ENCODE measurements at places on chromosomes 5 and 9.

DNA sequence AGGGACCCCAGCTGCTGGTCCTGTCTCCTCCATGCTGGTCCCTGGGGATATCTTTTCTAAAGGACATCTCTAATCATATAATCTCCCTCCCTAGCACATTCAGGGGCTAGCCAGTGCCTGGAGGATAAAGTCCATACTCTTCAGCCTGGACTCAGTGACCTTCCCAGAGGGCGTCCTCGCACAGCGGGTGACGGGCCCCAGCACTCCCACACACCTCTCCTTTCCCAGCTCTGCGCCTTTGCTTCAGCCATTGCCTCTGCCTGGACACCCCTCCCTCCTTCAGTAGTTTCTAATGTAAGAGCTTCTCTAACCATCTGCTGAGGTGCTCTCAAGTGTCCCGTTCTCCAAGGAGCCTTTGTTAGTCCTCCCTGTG lies 15.2 kb upstream of the TNIP1 start:
- no peak for DNase-seq
- H3K4me1 ChIP-seq, result peaks cover 88% of the 10 kb centered on the region
- H3K36me3 ChIP-seq, result peaks cover 6% of the 10 kb centered on the region
- H3K4me3 ChIP-seq, result no peak overlapping the region
- peak overlapping the region; percentile 92 for H3K27ac ChIP-seq

- H3K4me1 ChIP-seq, result peaks cover 6% of the 10 kb centered on the region
- no peaks in the 10 kb centered on the region for H3K27me3 ChIP-seq
- H3K27ac ChIP-seq, result no peak overlapping the region
Observed at GRCh38 chr9:123757960-123758359, 172.0 kb downstream of the DENND1A start.

DNA sequence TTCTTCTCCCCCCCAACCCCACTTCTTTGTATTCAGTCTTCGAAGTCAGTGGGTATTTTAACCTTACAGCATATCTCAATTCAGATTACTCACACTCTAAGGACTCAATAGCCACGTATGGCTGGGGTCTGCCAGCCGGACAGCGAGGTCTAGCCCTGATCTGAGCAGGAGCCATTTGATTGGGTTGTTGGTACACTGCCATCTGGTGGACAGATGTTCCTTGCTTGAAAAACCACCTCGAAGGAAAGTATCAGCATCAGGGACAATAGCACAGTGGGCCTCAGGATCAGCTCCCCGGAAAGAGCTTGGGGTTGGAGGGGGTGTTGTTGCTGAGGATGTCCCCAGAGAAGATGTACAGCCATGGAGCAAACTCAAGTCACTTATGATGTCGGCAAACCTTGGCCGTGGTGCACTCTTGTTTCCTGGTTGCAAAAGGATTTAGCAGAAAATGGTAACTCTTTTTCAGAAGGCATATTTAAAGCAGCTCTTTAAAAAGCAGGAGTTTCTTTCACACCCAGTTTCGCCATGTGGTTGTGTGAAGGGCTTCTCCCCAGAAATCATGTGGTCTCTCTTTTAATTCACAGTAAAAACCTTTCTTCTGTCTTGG lies 31.7 kb upstream of the KCNMB1 start:
- H3K27me3 ChIP-seq, result no peaks in the 10 kb centered on the region
- peak; percentile 71 for DNase-seq
- no peak overlapping the region for H3K27ac ChIP-seq
- no peaks in the 10 kb centered on the region for H3K36me3 ChIP-seq
- H3K4me3 ChIP-seq, result no peak overlapping the region
- H3K4me1 ChIP-seq, result peaks cover 21% of the 10 kb centered on the region

GRCh38 chr9:130268521-130269211 lies 3.1 kb downstream of the HMCN2 start:
- peaks cover 2% of the 10 kb centered on the region for H3K4me1 ChIP-seq
- peaks cover 2% of the 10 kb centered on the region for H3K36me3 ChIP-seq
- no peak overlapping the region for H3K4me3 ChIP-seq
- DNase-seq, result no peak

GRCh38 chr5:57508211-57508610 lies 25.6 kb upstream of the ACTBL2 start:
- no peaks in the 10 kb centered on the region for H3K36me3 ChIP-seq
- H3K27ac ChIP-seq, result no peak overlapping the region

Data from naive thymus-derived CD8-positive, alpha-beta T cell (primary cell).